ENCODE measurements at places on chromosomes 4 and X. TPM values are rescaled to one million over a fixed set of nuclear protein-coding genes. Genes with fewer than 3 reads are reported as not detected.
A peak's percentile ranks its signal among the peaks of the same experiment; 100 is the strongest.

DNA sequence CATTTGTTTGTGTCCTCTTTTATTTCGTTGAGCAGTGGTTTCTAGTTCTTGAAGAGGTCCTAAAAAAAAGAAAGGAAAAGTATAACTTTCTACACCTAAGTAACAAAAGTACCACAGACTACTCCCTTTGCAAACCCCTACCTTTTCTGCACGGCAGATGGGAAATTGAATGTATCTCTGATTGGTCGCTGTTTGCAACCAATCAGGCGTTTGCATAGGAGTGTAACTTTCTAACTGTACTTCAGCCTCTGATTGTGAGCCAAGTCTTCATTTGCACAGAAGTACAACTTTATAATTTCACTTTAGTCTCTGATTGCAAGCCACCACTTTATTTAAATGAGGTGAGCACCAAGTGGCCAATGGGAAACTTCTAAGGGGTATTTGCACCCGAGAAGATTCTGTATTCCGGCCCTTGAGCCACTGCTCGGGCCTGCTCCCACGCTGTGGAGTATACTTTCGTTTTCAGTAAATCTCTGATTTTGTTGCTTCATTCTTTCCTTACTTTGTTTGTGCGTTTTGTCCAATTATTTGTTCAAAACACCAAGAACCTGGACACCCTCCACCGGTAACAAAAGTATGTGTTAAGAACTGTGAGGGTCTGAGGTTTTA lies 40.3 kb upstream of the FHL1 start:
- DNase-seq = peak; percentile 31

GRCh38 chrX:135435933-135436332 lies 14.2 kb downstream of the SMIM10L2A start:
- no peak for DNase-seq

- DNase-seq = peak; percentile 65
These were observed 84.5 kb downstream of the ACOX3 start for GRCh38 chr4:8355864-8356565.

MTMR8 gene
- 0.43 TPM for total RNA-seq

- peak; percentile 47 for DNase-seq
These were observed 174.1 kb downstream of the RBMX2 start for GRCh38 chrX:130575831-130576389.

- DNase-seq = no peak
These were observed 646.9 kb downstream of the STPG2 start for GRCh38 chr4:97496298-97496873.
